GM23248 (cell line): ENCODE measurements at places on chromosomes 4 and X. TPM values are rescaled to one million over a fixed set of nuclear protein-coding genes. Genes with fewer than 3 reads are reported as not detected.

ANXA10 gene
- 0.22 TPM in 1 of 2 replicates, not detected in the other for total RNA-seq

SPP1 gene
- total RNA-seq, result 2.7 and 3.1 TPM in 2 replicates

C4orf50 gene
- total RNA-seq, result not detected in 2 replicates

ARHGAP4 gene
- total RNA-seq, result 2.8 TPM in 1 of 2 replicates, not detected in the other

MAGEA2B gene
- total RNA-seq, result not detected in 2 replicates

GRCh38 chr4:144699565-144699964, 53.6 kb downstream of the HHIP start:
- H3K36me3 ChIP-seq, result no peaks in the 10 kb centered on the region
- H3K27ac ChIP-seq, result no peak overlapping the region
- no peaks in the 10 kb centered on the region for H3K27me3 ChIP-seq
- peaks cover 26% of the 10 kb centered on the region for H3K4me1 ChIP-seq
- no peak overlapping the region for H3K4me3 ChIP-seq

DNA sequence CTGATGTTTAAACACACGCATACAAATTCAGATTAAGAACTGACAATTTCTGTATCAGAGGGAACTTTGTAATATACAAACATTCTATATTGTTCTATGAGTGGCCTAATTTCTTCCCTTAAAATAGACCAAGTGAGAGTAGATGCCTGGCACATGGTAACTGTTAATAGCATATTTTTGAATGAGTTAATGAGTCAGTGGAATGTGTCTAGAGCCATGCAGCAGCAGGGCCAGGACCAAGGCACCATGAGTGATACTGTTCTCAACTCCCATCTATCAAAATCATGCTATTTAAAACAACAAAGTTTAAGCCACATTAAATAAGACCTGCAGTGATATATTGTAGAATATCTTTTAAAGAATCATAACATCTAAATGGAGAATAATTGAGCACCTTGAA, 98.3 kb downstream of the ARHGAP24 start:
- no peak overlapping the region for H3K27ac ChIP-seq
- no peaks in the 10 kb centered on the region for H3K27me3 ChIP-seq
- no peaks in the 10 kb centered on the region; the same call in 1 of the 2 replicates for H3K36me3 ChIP-seq
- no peak overlapping the region for H3K4me3 ChIP-seq
- DNase-seq, result peak; percentile 21

DNA sequence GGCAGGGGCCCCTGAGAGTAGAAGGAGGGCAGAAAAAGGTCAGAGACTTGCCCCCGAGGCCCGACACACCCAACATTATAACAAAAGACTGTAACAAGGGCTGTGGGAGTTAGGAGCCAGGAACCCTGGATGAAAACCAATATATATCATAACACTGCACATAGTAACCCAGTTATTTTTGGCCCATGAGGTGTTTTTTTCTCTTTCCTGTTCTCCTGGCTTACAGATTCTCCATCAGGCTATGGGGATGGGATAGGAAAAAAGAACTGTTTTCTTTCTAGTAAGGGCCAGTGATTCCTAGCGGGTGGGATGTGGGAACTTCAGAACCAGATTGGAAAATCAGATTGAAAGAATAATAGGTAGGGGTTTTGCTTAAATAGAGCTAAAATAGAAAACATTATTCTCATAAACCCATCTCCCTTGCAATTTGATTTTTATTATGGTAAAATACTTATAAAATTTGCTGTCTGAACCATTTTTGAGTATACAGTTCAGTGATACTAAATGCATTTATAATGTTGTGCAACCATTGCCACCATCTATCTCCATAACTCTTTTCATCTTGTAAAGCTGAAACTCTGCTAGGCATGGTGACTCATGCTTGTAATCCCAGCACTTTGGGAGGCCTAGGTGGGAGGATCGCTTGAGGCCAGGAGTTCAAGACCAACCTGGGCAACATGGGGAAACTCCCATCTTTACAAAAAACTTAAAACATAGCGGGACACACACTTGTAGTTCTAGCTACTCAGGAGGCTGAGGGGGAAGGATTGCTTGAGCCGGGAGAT, 33.5 kb downstream of the SNX25 start:
- no peak overlapping the region for H3K27ac ChIP-seq
- peaks cover 25% of the 10 kb centered on the region for H3K4me1 ChIP-seq
- no peak overlapping the region for H3K4me3 ChIP-seq
- no peaks in the 10 kb centered on the region for H3K36me3 ChIP-seq
- peak; percentile 18 for DNase-seq

DNA sequence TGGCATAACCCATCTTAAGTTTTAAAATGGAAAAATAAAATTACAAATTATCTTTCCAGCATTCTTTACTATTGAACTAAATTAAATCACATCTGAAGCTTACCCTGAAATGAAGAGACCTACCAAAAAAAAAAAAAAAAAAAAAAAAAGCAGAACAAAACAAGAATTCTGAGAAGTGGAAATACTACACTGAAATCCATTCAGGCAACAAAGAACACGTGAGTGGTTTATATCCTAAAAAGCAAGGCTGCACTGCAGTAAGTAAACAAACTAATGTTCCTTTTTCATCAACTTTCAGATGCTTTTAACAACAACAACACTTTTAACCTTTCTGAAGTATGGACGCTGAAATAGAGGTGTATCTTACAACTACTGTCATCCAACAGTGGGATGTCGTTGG, 7.5 kb downstream of the FRYL start:
- no peaks in the 10 kb centered on the region for H3K27me3 ChIP-seq
- no peak for DNase-seq
- H3K4me3 ChIP-seq, result no peak overlapping the region

DNA sequence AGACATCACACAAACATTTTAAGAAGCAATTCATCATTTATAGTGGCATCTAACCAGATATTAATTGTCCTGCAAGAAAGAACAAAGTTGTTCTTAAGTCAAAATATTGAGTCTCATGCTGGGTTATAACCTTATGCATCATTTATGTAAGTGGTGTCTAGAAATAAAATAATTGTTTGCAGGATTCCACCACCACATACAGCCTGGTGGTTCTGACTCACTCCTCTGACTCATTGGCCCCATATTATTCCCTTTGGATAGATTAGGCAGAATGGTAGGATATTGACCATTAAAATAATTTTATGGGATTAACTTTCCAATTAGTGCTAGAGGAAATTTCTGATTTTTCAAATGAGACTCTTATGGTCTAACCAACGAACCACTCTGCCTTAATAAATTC, 384.5 kb downstream of the GRXCR1 start:
- H3K27me3 ChIP-seq, result no peaks in the 10 kb centered on the region
- no peak overlapping the region for H3K27ac ChIP-seq

GRCh38 chr4:59412739-59413138, 1787.4 kb upstream of the ADGRL3 start:
- H3K27me3 ChIP-seq, result no peaks in the 10 kb centered on the region
- H3K4me1 ChIP-seq, result no peaks in the 10 kb centered on the region
- no peak overlapping the region for H3K27ac ChIP-seq
- no peaks in the 10 kb centered on the region for H3K36me3 ChIP-seq
- no peak for DNase-seq
- H3K4me3 ChIP-seq, result no peak overlapping the region

DNA sequence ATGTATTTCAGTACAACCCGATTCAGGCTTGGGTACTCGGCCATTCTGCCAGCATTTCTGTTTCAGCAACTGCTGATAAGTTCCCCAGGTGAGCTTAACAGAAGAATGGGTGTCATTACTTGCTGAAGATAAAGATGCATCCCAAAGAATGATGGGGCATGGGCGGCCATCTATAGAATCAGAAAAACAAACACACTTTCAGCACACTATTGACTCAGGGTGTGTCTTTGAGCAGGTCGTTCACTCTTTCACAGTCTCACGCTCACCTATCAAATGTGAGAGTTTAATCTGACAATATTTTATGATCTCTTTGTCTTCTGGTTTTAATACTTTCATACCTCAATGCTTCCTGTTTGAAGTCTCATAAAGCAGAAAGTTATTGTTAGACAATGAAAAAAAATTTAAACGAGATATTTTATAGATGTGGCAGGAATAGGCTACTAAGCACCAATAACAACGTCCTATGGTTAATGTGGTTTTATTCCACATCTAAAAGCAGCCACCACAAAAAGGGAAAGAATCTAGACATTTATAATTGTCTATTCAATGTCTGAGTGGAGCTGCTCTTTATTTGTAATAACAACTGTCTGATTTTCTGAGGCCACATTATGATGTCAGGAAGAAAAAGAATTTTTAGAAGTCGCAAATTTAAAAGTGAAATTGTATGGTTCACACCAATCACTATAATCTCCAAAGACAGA, 17.0 kb downstream of the GASK1B start:
- no peaks in the 10 kb centered on the region for H3K36me3 ChIP-seq
- H3K27me3 ChIP-seq, result no peaks in the 10 kb centered on the region
- no peak for DNase-seq
- H3K27ac ChIP-seq, result no peak overlapping the region

DNA sequence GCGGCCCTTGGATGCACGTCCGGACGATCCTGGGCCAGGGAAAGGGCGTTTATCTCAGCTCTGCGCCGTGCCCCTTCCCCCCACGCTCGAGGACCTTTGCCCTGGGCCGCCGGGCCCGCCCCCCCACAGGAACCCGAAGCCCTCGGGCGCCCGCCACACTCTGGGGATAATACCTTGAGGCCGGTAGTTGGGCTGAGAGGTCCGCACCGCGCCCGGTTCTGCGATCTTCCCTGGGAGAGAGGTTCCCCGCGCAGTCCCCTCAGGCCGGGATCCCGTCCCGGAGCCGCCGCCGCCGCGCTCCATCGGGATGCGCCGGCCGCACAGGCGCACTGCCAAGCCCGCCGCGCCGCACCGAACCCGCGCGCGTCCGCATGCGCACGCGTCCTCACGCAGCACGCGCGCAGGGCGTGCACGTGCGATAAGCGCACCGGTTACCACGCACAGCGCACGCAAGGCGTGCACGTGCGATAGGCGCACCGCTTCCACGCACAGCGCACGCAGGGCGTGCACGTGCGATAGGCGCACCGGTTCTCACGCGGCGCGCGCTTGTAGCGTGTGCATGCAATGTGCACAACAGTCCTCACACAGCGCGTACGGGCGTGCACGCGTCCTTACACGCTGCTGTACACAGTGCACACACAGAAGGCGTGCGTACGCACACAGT, at the start of gene MAP7D2:
Gene MAP7D2 (minus strand): TSS at position 331 of the 664 bp plus-strand sequence. CDS start 28 bp downstream, at position 303.
- DNase-seq, result peak; percentile 37
- no peaks in the 10 kb centered on the region for H3K4me1 ChIP-seq
- no peak within 1 kb of the TSS for H3K27ac ChIP-seq
- no peaks in the 10 kb centered on the region for H3K36me3 ChIP-seq
- H3K27me3 ChIP-seq, result no peaks in the 10 kb centered on the region

DNA sequence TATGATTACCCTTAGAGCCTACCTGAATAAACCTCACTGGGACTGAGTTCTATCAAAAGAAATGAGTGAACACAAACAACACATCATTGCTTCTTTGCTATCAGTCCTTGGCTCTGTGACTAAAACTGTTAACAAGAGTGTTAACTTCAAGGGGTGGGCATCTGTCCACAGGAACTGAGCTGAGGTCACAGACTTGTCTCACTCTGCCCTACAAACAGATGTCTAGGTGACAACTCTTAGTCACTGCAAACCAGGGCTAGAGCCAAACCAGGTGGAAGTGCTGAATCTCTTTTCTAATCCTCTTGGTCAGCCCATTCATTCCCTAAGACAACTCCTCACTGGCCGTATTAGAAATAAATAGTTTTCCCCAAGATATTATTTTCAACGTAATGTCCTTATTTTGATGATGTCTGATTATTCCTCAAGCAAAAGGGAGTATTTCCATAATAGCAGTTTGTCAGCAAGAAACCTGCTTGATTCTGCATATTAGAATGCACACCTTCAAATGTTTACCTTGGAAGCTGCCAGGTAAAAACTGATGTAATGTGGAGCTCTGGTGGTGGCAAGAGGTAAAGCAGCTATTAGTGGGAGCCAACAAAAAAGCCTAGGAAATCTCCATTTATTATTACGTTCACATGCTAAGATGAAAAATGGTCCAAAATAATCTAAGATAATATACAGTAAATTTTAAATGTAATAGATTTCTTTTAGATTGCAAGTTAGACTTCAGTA, 4.0 kb downstream of the COL25A1 start:
- no peak overlapping the region for H3K4me3 ChIP-seq
- no peaks in the 10 kb centered on the region for H3K36me3 ChIP-seq
- peaks cover 43% of the 10 kb centered on the region for H3K27me3 ChIP-seq
- 0 out of 2 replicates have a peak, but pooled peaks cover 6% of the 10 kb centered on the region for H3K4me1 ChIP-seq

- DNase-seq, result no peak
- H3K27me3 ChIP-seq, result no peaks in the 10 kb centered on the region
- no peak overlapping the region for H3K4me3 ChIP-seq
- H3K36me3 ChIP-seq, result peaks cover 71% of the 10 kb centered on the region
- no peaks in the 10 kb centered on the region; the same call in 1 of the 2 replicates for H3K4me1 ChIP-seq
Measured at GRCh38 chr4:105686571-105686970, 21.9 kb downstream of the INTS12 start.

DNA sequence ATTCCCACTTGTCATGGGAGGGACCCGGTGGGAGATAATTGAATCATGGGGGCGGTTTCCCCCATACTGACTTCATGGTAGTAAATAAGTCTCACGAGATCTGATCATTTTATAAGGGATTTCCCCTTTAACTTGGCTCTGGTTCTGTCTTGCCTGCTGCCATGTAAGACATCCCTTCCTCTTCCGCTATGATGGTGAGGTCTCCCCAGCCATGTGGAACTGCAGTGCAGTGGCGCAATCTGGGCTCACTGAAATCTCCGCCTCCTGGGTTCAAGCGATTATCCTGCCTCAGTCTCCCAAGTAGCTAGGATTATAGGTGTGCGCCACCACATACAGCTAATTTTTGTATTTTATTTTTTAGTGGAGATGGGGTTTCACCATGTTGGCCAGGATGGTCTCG, 2.9 kb downstream of the HPGDS start:
- H3K4me3 ChIP-seq, result no peak overlapping the region
- DNase-seq, result no peak
- H3K27me3 ChIP-seq, result no peaks in the 10 kb centered on the region
- H3K4me1 ChIP-seq, result no peaks in the 10 kb centered on the region

DNA sequence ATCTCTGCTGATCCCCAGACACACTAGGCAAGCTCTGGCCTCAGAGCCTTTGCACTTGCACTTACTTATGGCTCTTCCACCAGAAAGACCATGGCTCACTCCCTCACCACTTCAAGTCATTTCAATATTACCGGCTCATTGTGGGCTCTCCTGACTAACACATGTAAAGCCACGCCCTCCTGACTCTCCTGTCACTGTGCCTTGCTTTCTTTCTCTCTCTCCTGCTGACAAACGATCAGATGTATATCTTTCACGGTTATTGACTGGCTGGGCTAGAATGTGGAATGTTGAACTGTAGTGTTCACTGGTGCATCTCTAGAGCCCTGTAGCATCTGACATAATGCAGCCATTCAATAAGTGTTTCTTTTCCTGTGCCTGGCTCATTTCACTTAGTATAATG, 425.1 kb downstream of the RAB28 start:
- DNase-seq, result no peak
- no peak overlapping the region for H3K27ac ChIP-seq
- no peaks in the 10 kb centered on the region for H3K4me1 ChIP-seq
- H3K4me3 ChIP-seq, result no peak overlapping the region

DNA sequence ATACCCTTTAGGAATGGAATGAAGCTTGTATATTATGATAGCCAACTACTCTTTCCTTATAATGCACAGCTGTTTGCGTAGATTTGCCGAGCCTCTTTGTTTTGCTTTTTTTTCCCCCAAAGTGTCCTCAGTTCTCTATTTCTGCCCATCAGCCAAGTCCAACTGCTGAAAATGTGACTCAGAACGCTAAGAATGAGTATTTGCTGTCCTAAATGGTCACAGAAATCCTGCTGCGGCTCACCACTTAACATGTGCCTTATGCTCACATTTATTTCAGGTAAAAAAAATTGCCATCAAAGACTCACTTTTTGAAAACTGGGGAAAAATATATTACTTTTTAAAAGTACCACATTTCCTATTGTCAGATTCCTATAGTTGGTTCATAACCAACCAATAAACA, 36.9 kb downstream of the GABRA4 start:
- no peak overlapping the region for H3K4me3 ChIP-seq
- no peaks in the 10 kb centered on the region for H3K4me1 ChIP-seq
- H3K27me3 ChIP-seq, result no peaks in the 10 kb centered on the region
- no peaks in the 10 kb centered on the region for H3K36me3 ChIP-seq

GRCh38 chr4:45350438-45350837, 624.1 kb upstream of the GNPDA2 start:
- H3K4me3 ChIP-seq, result peak overlapping the region; percentile 54
- DNase-seq, result peak; percentile 43
- H3K36me3 ChIP-seq, result no peaks in the 10 kb centered on the region
